ENCODE measurements at places on chromosomes 6 and 20.

DNA sequence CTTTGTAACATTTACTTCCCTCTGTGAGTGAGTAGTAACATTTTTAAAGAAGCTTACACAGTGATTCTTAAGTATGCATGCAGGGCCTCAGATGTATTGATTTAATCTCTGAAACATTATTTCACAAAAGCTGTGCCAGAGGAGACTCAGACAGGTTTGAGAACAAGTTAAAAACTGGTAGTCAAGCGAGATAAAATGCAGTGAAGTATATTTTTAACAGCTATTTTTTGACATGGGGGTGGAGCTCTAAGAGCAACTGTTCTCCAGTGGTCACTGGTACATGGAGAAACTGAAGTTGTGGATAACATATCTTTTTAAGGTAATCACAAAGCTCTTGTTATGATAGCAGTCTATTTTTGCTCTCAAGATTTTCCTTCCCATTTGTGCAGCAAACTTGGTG is 20.4 kb downstream of the DSTN start:
- no peak for DNase-seq

DNA sequence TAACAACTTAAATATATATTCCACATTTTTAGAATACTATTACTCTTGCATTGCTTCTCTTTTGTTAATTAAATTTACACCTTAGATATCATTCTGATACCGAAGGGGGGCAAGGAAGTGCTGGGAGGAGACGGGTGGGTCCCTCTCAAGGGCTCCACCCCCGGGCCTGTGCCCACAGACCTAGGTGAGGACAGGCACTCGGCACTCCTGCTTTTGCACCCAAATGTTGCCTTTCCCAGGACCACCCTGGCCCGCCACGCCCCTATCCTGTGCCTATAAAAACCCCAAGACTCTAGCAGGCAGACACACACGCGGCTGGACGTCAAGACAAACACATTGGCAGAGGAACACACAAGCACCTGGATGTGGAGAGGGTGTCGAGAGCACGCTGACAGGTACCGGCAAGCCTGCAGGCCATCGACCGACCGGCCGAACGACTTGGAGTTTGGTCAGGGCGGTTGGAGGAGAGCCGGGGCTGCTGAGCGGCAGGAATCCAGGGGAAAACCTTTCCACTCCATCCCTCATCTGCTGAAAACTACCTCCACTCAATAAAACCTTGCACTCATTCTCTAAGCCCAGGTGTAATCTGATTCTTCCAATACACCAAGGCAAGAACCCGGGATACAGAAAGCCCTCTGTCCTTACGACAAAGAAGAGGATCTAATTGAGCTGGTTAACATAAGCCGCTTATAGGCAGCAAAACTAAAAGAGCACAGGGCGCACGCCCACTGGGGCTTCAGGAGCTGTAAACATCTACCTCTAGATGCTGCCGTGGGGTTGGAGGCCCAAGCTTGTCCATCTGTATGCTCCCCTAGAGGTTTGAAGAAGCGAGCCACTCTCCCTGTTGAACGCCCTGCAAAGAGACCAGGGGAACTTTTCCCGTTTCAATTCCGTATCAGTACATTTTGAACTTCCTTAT is 197.4 kb upstream of the PRSS16 start:
- DNase-seq, result no peak

DNA sequence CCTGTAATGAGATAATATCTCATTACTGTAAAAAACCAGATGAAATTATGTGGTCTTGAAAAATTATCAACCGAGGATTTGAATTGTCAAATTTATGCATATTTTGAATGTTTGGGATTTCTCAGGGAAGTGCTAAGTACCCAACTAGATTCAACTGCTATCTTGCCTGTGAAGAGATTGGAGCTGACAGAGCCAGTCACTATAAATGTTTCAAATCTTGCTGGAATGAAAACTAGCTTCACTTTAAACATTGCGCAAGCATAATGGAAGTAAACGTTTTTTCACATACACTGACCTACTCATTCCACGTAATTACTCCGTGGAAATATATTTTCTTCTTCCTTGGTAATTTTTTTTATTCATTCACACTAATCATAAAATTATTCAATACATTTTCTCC is 46.7 kb downstream of the TMEM170B start:
- DNase-seq, result no peak

DNA sequence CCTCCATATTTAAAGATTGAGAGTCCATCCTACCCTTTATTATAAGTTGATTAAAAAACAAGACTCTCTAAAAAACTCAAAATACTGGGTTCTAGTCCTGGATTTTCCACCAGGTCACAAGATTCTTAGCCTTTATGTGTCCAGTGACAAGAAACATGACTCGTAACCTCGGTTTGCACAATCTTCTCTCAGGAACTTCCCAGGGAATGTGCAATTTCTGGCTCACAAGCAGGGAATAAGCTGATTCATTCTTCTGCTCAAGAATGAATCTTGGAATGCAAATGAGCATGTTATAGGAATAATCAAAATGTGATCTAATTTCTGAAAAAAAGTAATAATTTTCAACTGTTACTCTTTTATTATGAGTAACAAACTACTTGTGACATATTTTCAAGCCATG is 45.1 kb downstream of the OGFRL1 start:
- no peak for DNase-seq

- no peak for DNase-seq
Observed at GRCh38 chr6:7958464-7958863, 47.9 kb upstream of the TXNDC5 start.

DNA sequence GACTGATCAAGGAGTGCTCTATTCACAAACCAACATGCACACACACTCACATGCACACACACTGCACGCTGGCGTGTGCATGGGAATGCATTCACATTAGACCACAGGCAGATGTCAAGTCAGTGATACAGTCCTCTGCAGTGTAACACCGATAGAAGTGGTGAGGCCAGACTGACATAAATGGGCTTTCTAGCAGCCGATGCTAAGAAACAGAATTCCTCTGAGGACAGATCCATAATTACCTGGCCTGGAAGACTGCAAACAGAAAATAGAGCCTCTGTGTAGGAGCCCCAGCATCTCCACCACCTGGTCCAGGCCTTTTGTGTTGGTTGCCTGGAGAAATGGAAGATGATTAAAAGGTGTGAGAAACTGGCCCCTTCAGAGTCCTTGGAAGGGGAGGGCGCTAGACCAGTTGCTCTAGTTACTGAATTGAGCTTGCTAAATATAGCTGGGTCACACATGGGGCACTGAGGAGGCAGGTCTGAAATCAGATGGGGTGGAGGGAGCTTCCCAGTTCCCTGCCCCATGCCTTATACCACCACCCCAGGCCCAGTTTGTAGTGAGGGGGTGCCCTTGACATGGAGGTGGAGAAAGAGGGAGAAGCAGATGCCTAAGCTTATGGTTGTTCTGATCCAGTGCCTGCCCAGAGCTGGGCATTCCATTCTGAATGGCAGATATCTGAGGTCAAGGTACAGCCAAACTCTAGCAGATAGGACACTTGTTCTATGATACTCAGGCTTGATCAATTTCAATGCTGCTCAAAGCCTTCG is 233.8 kb downstream of the LRFN2 start:
- DNase-seq, result no peak

- DNase-seq, result no peak
Observed at GRCh38 chr20:23444859-23445258, 5.4 kb downstream of the CSTL1 start.

DNA sequence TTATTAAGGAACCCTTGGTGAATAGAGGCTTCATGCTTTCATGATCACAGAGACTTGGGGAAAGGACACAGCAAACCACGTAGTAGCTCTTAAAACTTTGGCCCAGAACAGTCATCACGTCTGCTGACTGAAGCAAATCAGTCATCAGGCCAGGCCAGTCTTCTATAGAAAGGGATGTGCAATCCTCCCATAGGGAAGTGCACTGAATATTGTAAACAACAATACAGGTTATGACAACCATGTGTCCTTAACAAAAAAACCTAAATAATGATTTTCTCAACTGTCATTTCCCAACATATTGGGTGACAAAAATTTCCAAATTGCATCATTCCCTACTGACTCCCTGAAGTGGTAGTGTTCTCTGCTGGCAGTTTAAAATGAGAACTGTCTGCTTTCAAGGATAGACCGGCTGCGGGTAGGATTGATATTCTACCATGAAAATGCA is 388.2 kb upstream of the CITED2 start:
- DNase-seq, result no peak
